H4 (cell line): ENCODE measurements at places on chromosomes 2 and 18. TPM values are rescaled to one million over a fixed set of nuclear protein-coding genes. Genes with fewer than 3 reads are reported as not detected.

- DNase-seq: no peak
Observed at GRCh38 chr2:127551221-127551930, 15.9 kb downstream of the MYO7B start.

DNA sequence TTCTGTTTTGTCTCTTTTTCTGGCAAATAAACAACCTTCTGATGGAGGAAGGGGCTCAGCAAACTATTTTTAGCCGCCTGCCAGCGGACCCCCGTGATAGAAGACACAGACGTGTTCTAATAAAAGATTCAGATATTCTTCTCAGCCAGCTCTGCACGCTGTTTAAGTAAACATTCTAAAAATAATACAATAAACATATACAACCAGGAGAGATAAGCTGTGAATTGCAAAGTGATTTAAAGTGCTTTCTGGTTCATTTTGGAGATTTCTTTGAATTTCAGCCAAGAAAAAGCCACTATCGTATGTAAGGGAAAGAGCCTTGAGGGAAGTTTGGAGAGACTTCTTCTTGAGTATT, 201.3 kb downstream of the EPHA4 start:
- no peak for DNase-seq

PAX8 gene
- 0.08 TPM in 1 of 2 replicates, not detected in the other for total RNA-seq

- no peak for DNase-seq
Observed at GRCh38 chr2:96694279-96694678, 45.6 kb downstream of the LMAN2L start.

NHEJ1 gene
- 20.9 and 27.4 TPM in 2 replicates for total RNA-seq

GRCh38 chr2:179963626-179964025, 43.5 kb downstream of the CWC22 start:
- DNase-seq: no peak

SPDYA gene
- total RNA-seq: not detected in 2 replicates

CNDP1 gene
- not detected in 2 replicates for total RNA-seq

- no peak for DNase-seq
Observed at GRCh38 chr2:66696886-66697285, 262.0 kb downstream of the MEIS1 start.

DNA sequence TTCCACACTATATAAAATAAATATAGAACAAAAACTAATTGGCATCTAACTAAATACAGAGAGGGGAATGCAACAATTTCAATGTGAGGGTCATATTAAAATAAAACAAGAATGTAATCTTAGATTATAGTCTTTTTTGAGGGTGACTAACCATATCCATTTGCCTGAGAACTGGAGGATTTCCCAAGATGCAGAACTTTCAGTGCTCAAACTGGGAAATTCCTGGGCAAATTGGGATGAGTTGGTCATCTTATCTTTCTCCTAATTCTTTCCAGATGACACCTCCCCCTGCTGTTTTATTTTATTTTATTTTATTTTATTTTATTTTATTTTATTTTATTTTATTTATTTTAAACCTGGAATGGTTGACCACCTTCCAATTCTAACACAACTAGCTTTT, 846.2 kb downstream of the SLC4A3 start:
- DNase-seq: no peak

GRCh38 chr2:62054916-62055450, 140.9 kb upstream of the B3GNT2 start:
- DNase-seq: no peak

DNA sequence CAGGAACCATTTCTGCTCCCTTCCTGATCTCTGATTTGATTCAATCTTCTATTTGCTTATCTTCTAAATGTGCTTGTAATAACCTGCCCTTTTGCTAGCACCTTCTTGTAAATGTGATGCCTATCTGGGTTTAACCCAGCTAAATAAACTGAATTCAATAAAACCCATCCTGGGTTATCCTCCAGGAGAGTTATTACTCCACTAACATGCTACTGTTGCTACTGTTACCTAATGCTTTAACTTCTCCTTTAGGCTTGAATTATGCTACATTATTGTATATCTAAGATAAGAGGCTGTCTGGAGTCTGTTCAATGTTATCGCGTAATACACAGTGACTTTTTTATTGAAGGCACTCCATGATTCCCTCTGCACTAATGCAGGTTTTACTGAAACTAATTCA, 206.5 kb upstream of the CTAGE1 start:
- DNase-seq: no peak

GRCh38 chr18:32937066-32937465, 164.2 kb upstream of the KLHL14 start:
- no peak for DNase-seq

GRCh38 chr2:195648787-195649186, 8.2 kb upstream of the SLC39A10 start:
- DNase-seq: no peak

CPS1 gene
- 19.3 and 30.4 TPM in 2 replicates for total RNA-seq

UGT1A8 gene
- not detected in 2 replicates for total RNA-seq

- no peak for DNase-seq
Observed at GRCh38 chr2:241808051-241808720, 807 bp upstream of the NEU4 start.

DNA sequence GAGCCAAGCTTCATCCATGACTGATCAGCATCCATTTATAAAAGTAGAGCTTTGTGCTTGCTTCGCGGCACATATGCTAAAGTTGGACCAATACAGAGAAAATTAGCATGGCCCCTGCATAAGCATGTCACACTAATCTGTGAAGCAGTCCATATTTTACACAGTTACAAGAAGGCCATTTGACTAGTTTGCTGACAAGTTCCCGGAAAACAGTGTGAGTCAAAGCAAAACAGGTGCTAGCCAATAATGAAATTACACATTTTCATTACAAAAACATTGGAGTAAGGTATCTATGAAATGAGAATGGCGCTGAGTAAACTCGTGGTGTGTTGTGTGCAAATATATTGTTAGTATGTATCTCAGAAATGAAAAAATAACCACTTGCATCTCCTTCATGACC, 4.7 kb downstream of the ANKRD62 start:
- no peak for DNase-seq

- DNase-seq: no peak
Observed at GRCh38 chr18:23849141-23849540, 159.9 kb downstream of the LAMA3 start.

SPIRE1 gene
- 8.9 and 10.7 TPM in 2 replicates for total RNA-seq

DNA sequence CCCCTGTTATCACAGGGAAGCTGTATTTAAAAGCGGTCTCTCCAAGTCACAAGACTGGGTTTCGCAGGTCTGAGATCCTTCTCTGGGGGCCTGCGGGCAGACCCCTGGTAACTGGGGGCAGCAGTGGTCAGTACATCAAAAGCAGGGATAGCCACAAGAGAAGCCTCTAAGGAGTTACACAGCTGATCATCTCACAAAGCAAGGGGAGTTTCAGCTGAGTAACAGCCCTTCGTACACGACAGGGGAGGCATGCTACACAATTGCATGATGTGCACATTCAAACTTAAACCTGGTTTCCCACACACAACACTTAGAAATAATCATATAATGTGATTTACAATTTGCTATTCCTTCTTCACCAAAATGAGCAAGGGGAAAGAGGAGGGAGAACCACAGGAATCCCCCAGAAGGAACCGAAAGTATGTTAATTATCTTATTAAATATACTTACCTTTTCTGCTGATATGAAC, 87.5 kb downstream of the TMEM131 start:
- no peak for DNase-seq

DNA sequence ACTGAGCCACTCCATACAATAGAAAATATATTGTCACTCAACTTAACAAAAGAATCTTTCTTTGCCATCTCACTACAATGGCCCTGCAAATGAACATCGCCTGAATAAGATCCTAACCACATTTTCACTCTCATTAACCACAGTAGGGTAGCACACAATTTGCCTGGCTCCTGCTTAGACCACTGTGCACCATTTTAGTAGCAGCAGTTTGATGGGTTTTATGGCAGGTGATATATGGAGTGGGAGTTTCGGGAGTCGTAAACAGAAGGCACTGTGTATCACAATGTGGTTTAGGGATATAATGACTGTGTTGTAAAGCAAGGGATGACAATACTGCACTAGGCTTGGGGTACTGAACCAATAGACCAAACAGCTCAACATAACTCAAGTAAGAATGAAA, 617.4 kb downstream of the BCL11A start:
- no peak for DNase-seq

NPPC gene
- not detected in 2 replicates for total RNA-seq

GRCh38 chr2:74583504-74583903, 29.0 kb downstream of the DOK1 start:
- DNase-seq: peak; percentile 60

HAAO gene
- not detected in 2 replicates for total RNA-seq

DNA sequence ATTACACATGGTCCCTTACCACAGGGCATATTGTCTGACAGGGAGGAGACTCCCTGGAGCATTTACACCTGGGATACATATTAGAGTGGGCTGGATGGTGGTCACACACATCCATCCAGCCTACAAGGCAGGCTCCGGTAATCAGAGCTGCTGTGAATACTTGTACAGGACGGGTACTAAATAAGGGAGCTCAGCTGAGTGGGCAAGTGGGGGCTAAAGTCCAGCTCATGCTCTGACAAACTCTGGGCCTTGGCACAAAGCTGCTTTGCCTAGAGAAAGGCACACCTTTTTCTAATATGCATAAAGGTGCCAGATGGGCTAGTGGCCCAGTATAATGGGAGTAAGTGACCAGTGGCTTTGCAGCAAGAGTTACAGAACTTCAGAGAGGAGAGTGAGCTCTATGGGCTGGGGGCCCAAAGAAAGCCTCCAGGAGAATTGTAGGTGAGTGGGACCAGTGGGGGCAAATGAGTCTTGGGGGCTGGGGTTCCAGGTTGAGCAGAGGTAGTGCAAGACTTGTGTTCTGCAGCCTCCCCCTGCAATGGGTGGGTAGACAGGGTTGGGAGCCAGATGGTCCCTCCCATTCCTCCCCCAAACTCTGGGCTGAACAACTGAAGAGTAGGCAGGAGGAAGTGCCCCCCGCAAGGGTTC, 1.6 kb downstream of the TMEM198 start:
- no peak for DNase-seq

DNA sequence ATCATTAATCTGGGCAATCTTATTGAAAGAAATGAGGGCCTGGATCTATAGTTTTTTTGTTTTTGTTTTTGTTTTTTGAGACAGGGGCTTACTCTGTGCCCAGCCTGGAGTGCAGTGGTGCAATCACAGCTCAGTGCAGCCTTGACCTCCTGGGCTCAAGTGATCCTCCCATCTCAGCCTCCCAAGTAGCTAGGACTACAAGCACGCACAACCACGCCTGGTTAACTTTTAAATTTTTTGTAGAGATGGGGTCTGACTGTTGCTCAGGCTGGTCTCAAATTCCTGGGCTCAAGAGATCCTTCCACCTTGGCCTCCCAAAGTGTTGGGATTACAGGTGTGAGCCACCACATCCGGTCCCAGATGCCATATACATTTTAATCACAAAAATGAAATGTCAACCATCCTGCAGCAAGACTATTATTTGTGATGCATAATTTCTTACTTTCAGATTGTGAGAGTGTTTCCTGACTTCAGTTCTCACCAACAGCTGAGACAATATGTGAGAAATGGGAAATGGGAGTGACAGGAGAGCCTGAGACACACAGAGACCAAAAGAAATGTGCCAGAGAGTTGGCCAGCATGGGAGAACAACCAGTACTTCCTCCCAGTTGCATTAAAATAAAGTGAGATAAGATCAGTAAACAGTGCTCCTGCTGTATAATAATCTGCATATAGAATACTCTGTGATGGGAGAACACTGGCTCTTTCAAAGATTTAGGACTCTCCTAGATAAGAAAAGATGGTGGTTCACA, 87.6 kb downstream of the METTL8 start:
- no peak for DNase-seq

DNA sequence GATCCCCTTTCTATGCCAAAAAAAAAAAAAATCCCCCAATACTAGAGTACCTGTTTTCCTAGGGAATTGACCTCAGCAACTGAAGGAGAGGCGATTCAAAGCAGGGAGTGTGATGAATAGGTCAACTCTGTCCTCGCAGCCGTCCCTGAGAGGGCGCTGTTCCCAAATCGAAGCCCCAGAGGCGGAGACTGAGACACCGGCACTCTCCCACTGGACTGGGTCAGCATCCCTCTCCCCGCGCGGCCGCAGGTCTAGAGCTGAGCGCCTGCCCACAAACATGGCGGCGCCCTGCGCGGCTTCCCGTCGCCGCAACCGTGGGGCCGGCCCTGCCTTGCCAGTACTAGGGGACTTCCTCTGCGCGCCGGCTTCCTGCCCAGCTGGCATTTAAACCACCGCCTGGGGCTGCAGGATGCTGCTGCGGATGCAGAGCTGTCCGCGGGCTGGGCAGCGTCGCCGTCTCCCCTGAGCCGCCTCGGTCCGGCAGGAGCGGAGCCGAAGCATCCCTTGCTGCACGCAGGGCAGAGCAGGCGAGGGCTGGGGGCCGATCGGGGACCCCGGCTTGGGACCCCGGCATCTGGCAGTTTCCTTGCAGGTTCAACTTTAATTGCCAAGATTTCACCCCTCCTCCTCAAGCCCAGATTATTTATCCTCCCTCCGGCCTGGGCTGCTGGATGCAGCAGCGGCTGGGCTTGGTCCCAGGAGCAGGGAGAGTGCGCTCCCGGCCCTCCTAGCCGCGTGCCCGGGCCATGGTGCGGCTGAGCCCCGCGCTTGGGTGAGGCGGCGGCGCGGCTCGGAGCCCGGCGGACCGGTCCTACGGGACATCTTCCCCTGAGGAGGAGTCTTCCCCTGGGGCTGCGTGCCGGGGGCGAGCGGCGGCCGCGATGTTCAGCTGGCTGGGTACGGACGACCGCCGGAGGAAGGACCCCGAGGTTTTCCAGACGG, at the start of gene EHD3:
Gene EHD3, plus strand, starts transcription at position 412 of the 942 bp plus-strand sequence. Its CDS starts 470 bp downstream, at position 882.
- DNase-seq: peak; percentile 77

DNA sequence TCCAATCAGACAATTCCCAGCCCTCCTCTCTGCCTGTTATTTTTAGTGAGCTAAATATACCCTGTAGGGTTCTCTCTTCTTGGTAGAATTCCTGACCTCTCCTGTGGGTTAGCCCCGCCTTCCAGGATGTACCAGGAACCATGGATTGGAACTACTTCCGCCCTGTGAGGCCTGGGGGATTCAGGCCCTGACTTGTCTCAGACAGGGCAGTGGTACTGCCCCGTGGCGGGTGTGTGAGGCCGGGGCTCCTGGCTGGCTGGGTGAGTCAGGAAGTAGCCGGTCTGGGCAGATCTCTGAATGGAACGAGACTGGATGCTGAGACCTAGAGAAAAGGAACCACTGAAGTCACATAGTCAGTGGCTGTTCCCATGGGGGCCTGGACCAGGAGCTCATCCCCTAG, 50.5 kb downstream of the DYSF start:
- DNase-seq: no peak

GRCh38 chr2:20599001-20599600, 51.8 kb downstream of the HS1BP3 start:
- DNase-seq: no peak

CDC42EP3 gene
- total RNA-seq: 4.1 and 8.5 TPM in 2 replicates

COL3A1 gene
- 70.4 and 74.5 TPM in 2 replicates for total RNA-seq

DNA sequence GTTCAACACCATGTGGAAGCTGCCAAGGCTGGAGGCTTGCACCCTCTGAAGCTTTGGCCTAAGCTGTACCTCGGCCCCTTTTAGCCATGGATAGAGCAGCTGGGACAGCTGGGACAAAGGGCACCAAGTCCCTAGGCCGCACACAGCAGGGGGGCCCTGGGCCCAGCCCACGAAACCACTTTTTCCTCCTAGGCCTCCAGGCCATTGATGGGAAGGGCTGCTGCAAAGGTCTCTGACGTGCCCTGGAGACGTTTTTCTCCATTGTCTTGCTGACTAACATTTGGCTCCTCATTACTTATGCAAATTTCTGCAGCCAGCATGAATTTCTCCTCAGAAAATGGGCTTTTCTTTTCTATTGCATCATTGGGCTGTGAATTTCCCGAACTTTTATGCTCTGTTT, 13.7 kb downstream of the RAPGEF4 start:
- DNase-seq: no peak

DNAJC5G gene
- not detected in 2 replicates for total RNA-seq

- DNase-seq: no peak
Observed at GRCh38 chr2:100235581-100235980, 86.7 kb downstream of the LONRF2 start.

- DNase-seq: no peak
Observed at GRCh38 chr2:218860950-218861381, 1.4 kb downstream of the WNT6 start.
